NCI-H2107 (cell line): ENCODE measurements at places on chromosomes 1 and 21.
A peak's percentile ranks its signal among the peaks of the same experiment; 100 is the strongest.

DNA sequence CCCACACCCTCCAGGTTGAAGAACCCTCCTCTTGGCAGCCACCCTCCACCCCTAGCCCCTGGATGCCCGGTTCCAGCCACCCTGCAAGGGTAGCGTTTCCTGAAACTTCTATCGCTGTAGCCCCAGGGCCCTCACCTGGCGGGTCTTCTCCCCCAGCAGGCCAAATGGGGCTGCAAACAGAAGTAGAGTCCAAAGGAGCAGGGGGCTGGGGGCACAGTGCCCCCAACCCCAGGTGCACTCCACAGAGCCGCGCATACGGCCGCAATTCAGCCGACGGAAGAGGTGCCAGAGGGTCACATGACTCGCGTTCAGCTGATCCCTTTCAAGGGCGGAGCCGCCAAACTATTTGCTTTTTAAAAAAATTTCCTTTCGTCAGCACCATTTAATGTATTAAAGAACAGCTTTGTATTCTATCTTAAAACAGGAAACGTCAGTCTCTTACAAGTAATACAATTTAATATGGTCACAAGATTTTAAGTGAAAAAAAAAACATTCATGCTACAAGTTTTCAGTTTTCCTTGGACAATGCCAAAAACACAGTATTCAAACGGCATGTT lies at the start of gene GLMP:
Gene GLMP, minus strand, starts transcription at position 289 of the 557 bp plus-strand sequence. Its CDS starts 34 bp downstream, at position 255.
- no peak for DNase-seq

GRCh38 chr1:233005703-233006102 lies 55.3 kb downstream of the NTPCR start:
- no peak for DNase-seq

- DNase-seq: no peak
Measured at GRCh38 chr1:25973610-25974321, 24.1 kb downstream of the PAFAH2 start.

- DNase-seq: no peak
Measured at GRCh38 chr1:191993549-191993948, 164.7 kb upstream of the RGS18 start.

DNA sequence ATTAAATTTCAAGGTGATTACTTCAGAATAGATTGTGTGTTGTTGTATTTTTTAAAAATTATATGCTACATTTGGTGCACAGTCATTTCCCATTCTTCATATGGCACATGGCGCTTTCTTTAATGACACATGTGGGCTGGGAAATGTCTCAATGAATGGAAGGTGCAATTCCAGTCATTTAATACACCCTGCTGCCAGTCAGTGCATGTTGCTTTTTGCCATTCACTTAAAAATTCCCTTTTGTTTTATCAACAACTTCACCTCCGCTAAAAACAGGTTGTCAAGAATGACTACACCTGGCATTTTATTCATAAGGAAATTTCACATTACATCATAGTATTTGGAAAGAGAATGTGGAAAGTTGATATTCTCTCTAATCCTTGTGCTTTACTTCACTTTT lies 716.4 kb upstream of the ADAMTS5 start:
- DNase-seq: no peak

GRCh38 chr1:116569776-116570357 lies 959 bp downstream of the CD58 start:
- no peak for DNase-seq

GRCh38 chr1:7097938-7098592 lies 312.8 kb downstream of the CAMTA1 start:
- no peak for DNase-seq

GRCh38 chr1:114456586-114456985 lies 54.4 kb downstream of the TRIM33 start:
- no peak for DNase-seq

DNA sequence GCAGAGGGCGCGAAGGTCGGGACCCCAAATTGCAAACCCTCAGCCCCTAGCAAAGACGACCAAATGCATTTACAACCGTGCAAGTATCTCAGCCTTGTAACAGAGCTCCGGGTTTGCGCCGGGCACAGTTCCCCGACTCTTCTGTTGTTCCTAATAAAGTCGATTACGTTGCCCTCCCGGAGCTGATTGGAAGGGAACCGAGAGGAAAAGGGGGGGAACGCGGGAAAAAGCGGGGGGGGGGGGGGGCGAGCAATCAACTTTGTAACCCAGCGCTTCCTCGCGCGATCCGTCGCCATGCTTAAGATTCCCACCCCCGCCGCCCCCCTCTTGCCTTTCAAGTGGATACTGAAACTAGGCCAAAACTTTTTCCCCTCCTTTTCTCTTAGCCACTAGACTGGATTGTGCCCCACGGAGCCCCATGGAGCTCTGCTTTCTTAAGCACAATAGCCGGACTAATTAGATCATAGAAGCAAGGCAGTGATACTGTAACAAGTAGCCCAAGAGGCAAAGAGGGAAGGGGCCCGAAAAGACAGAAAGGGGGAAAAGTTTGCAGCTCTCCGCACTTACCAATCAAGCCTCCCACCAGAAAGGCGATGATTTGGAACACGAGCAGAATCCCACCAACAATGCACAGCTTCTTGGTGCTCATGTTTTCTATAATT lies 565 bp downstream of the WLS start:
- DNase-seq: no peak

DNA sequence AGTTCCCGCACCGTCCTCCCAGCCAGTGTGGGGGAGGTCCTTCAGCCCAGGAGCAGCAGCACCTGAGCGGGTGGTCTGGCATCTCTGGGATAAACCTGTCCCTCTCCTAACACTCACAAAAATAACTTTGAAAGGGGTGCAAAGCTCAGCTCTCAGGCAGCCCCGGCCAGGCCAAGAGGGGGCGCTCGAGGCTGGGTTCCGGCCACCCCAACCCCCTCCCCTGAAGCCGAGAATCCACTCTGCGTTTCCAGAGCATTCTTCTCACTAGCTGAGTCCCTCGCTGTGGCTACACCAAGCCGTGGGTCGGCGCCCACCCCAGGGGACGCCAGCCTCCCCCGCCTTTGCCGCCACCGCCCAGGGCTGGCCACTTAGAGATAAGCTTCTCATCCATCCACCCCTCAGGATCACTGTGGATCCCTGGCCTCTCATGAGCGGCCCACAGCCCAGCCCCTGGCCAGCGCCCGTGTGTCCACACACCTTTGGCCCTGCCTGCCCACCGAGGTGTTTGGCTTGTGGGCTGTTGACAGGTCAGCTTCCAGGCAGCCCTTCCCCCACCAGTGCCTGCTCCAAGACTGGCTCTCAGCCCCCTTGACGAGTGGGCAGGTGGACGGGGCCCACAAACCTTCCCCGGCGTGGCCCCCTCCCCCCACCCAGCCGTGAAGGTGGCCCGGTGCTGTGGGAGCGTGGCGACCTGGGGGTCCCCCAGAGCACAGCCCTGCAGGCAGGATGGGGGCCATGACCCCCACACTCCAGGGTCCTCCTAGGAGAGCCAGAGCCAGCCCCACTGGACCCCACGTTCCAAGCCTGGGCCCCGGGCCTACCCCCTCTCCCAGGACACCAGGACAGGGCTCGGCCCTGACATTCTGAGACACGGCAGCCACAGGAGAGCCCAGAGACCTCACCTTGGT lies 1.9 kb downstream of the FTCD start:
- no peak for DNase-seq

DNA sequence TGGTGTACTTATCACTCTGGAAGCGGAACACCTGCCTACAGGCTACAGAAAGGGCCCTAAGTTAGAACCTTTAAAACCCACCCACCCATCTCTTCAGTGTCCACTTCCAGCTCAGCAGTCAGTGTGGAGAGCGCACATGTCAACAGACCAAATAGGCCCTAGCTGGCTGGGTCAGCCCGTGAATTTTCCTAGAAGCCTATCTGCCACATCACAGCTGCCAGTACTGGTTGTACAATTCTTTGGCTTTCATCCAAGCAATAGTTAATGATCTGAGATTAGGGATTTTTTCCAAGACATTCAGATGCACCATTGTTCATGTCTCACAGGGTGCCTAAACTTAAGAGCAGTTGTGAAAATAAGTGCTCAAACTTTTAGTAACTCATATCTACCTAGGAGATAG lies 197.1 kb downstream of the KCNK2 start:
- no peak for DNase-seq

GRCh38 chr1:82387012-82387366 lies 586.3 kb downstream of the ADGRL2 start:
- no peak for DNase-seq

GRCh38 chr1:5918275-5918649 lies 74.0 kb downstream of the NPHP4 start:
- DNase-seq: no peak

DNA sequence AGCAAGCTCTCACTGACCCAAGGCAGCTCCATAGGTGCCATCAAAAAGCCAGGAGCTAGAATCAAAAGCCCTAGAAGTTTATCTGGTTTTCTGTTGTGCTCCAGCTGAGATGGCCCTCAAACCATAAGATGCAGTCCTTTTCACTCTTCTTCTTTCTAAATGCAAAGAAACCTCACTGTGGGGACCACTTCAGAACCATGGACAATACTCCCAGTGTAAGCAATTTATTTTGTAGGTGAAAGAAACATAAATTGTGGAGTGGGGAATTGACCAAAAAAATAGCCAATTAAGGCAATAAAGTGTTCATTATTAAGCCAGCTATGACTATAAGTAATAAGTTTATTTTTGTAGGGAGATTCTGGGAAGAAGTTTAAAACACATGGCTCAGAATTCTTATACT lies 1399.9 kb downstream of the PLA2G4A start:
- no peak for DNase-seq

GRCh38 chr1:182391028-182391361 lies 595 bp downstream of the GLUL start:
- peak; percentile 40 for DNase-seq

DNA sequence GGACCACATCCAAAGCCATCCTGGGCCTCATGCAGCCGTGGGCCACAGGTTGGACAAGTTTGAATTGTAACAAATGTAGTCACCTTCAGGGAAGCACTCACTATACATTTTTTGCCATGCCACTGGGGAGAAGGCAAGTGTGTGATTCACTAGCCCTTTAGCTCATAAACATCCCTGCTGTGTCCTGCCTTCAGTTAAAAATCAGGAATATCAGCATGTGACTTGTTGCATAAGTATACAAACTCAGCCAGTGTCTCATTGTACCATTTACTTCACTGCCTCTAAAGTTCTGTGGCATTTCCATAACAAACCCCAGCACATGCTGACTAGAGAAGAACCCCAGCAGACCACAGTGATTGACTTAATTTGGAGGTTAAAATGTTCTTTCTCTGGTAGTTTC lies 142.0 kb upstream of the C1orf105 start:
- DNase-seq: no peak

DNA sequence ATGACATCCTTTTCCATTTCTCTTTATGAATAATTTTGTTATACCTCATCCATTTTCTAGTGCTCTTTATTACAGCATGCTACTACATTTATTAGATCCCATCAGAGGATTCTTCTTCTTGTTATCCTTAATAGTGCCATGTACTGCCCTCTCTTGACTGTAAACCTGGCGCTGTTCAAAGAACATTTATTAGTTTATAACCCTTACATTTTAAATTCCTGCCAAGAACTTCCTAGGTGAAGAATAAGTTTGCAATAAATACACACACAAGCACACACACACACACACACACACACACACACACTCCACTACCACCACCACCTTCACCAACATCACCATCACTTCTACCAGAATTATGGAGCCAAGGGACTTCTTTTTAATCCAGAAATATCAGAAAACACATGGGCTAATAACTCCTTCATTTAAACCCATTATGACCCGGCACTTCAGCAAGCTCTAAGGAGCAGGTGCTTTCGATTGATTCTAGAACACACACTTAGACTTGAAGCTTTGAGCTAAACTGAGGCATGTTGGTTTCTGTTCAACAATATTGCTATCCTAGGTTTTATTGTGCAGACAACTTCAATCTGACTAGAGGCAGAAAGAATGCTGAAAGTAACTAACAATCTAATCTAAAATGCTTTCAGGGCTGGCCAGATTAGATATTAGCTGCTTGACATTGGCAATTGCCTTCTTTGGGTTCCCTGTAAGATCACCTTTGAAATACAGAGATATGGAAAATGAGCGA lies 556.8 kb downstream of the LMO4 start:
- DNase-seq: no peak

GRCh38 chr1:119001181-119002027 lies 13.3 kb upstream of the TBX15 start:
- no peak for DNase-seq

- DNase-seq: no peak
Measured at GRCh38 chr1:198919667-198920398, 281.0 kb downstream of the PTPRC start.

DNA sequence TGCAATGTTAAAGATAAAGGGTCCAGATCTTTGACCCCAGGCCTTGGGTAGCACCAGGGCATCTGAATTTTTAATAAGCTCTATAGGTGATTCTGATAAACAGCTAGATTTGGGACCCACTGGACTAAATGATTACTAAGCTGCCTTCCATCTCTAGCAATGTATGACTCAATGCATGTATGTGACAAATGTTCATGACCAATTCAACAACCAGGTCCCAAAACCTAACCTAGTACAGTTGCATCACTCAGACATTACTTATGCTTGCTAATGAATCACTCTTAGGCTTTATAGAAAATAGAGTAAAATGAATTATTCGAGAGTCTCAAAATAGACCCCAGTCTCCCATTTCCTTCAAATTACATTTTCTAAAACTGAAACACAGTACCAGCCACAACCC lies 35.5 kb downstream of the RCAN1 start:
- DNase-seq: no peak

GRCh38 chr1:69587391-69587790 lies 19.7 kb downstream of the LRRC7 start:
- no peak for DNase-seq

GRCh38 chr1:41434748-41435449 lies 49.6 kb downstream of the EDN2 start:
- DNase-seq: no peak

DNA sequence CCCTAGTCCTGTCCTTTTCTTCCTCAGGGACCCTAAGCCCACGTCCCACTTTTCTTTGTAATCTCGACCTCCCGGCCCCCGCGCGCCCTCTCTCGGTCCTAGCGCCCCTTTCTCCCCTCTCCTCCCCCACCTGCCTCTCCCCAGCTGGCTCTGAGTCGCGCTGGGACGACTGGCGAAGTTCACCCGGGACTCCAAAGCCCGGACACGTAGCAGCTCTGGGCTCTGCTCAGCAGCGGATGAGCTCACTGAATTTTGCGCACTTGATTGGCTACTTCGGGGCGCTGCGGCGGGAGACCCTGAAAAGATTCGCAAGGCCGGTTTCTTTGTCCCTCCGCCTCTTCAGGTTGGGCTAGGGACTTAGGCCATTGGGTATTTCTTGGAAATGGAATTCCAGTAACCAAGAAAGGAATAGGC lies 16.3 kb upstream of the ACKR1 start:
- DNase-seq: no peak

DNA sequence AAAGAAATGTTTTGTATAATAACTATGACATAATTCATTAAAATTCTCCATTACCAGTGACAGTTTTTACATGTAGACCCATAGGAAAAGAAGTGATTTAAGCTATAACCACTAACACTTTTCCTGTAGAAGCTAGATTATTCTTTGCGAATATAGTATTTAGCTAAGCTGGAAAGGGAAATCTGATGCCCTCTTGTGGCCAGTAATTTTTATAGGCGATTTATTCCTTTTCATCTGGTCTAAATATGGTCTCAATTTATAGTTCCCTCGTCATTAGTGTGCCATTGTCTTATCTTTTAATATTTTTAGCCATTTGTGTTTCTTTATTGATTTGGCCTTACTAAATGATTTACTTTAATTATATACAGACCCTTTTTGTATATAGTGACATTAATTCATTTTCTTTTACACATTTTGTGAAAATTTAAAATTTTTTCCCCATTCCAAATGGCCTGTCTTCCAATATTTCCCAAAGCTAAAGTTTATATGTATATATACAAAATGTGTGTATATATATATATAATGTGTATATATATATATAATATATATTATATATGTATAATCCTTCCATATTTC lies 26.7 kb downstream of the BTG3 start:
- peak; percentile 37 for DNase-seq

- no peak for DNase-seq
Measured at GRCh38 chr1:7629465-7630195, 141.5 kb upstream of the VAMP3 start.
